ENCODE measurements at places on chromosomes 4 and X.

DNA sequence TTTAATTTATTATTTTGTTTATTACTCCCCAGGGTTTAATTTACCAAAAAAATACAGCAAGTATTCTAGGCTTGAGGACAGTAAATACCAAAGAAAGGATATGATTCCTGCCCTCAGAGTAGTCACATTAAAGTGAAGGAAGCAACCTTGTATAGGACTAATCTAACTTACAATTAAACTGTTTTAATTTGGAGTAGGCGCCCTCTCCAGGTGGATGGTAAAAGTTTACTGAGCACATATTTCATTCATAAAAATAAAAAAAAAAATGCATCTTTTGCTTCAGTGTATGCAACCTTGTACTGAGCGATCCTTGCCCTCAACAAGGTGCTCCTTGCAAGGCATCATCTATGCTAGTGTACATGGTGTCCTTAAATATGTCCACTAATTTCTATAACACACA lies 72.0 kb upstream of the MAGEB16 start:
- no peak for DNase-seq

- DNase-seq: no peak
These were observed 627.1 kb upstream of the AADAT start for GRCh38 chr4:170716868-170717267.

DNA sequence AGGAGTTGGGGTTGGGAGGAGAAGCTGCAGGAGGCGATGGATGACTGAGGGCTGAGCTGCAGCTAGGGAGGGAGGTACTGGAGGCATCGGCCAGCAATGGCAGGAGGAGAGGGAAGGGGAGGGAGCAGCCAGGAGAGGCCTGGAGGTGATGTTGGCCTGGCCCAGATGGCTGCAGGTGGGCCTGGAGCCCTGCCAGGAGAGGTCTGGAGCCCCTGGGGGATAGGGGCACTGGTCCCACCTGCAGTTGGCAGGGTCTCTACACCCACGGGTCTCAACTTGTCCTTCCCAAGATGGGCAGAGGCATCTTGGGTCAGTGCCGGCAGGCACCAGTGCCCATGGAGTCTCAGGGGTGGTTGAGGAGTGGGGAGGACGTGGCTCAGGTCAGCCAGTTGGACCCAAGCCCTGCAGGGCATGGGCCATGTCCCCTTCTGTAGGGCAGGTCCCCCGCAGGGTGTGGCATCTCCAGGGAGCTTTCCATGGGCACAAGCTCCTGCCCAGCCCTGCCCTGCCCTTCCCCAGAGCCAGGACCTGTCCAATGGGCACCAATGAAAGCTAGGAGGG lies 2.7 kb upstream of the MXD4 start:
- DNase-seq: no peak

- DNase-seq: no peak
These were observed 311.7 kb downstream of the NLGN4X start for GRCh38 chrX:5916945-5917344.

DNA sequence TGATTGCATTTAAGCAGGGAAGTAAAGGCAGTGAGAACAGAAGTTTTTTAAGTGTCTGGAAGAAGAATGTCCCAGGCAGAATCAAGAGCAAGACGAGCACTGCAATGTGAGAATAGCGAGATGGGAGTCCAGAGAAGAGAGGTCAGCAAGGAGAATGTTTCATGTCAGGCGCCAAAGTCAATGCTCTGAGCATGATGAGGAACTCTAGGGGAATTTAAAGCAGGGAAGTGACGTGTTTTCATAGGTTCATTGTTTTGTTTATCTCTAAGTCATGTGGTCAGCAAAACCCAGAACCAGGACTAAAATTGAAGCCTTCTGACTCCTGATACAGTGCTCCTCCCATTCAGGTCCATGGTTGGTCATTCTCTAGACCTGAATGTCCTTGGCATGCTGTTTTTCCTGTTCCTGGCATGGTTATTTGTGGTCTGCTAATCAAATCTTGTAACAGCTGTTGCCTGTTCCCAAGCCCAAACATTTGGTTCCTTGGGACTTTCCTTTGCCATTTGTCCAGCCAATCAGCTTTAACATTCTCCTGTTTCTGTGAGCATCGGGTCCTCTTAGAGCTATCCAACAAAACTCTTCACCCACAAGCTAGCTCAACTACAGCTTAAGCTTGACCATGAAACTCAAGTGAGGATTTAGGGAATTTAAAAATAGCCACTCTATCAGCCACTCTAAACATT lies 37.7 kb downstream of the PTCHD1 start:
- DNase-seq: no peak

DNA sequence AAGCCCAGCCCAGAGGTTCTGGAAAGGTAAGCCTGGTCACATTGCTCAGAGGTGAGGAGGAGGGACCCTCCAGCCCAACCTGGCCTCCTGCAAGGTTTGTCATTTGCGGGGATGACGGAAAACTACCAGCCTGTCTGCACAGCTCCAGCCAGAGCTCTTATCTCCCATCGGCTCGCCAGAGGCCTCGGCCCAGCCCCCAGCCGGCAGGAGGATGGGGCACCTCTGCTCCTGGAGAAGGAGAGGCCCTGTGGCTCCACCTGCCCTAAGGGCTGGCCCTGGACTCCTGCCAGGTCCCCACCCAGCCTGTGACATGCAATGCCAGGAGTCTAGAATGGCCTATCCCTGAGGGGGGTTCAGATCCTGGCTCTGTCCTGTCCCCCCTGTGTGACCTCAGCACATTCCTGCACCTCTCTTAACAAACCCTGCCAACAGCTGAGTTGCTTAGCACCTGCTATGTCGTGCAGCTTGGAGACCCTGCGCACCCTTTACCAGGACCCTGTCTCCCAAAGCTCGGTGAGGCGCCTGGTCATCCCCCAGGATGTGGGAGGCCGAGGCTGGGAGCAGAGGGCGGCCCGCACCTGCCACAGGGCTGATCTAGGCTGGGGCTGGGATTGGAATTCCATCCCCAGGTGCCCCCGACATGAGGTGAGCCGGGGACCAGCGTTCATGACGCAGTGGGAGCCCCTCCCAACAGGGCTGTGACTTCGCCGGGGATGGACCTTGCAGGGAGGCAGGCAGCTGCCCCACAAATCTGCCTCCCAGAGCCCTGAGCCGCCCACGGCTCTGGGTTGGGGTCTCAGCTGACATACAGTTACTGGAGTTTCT lies 14.4 kb downstream of the ADRA2C start:
- DNase-seq: no peak

- DNase-seq: no peak
These were observed 68.8 kb upstream of the BCOR start for GRCh38 chrX:40166582-40166981.

DNA sequence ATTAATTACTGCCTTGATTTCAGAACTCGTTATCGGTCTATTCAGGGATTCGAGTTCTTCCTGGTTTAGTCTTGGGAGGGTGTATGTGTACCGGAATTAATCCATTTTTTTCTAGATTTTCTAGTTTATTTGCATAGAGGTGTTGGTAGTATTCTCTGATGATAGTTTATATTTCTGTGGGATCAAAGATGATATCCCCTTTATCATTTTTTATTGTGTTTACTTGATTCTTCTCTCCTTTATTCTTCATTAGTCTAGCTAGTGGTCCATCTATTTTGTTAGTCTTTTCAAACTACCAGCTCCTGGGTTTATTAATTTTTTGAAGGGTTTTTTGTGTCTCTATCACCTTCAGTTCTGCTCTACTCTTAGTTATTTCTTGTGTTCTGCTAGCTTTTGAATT lies 32.1 kb downstream of the CDX4 start:
- DNase-seq: no peak

All from stimulated activated CD8-positive, alpha-beta memory T cell treated with anti-CD3 and anti-CD28 coated beads, Interleukin-15, amount 100 ng/mL, for 24 hours (primary cell).